ENCODE measurements at places on chromosomes 11 and 22.

GRCh38 chr11:1487851-1488574 is 1.4 kb upstream of the MOB2 start:
- no peak for DNase-seq

DNA sequence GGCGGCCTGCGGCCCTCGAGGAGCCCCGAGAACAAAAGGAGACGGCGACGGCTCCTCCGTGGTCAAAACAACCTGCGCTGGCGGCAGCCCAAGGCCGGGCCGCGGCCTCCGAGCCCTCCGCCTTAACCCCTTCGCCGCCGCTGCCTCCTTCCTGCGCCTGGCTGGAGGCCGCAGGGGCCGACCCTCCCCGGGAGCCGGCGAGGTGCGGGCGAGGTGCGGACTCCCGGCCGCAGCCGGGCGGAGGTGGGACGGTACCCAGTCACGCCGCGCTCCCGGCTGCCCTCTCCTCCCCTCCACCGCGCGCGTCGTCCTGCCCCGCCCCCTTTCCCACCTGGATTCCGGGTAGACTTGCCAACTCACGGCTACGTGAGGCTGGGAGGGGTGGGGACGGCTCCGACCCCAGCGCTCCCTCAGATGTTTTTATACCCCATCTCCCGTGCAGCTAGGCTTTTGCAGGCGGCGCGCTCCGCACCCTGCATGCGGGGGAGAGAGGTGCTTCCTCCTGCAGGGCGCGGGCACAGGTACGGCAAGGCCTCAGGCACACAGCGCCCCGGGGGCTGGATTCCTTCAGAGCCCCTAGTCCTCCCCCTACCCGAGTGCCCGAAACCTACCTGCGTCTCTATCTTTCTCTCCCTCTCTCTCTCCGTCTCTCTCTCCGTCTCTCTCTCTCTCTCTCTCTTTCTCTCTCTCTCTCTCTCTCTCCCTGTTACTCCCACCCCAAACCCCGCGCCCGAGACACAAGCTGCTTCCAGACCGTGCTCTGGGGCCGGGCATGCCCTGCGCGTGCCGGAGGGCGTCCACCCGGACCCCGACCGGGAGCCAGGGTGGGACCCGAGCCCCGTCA is 2.0 kb downstream of the PDGFB start:
- no peak for DNase-seq

DNA sequence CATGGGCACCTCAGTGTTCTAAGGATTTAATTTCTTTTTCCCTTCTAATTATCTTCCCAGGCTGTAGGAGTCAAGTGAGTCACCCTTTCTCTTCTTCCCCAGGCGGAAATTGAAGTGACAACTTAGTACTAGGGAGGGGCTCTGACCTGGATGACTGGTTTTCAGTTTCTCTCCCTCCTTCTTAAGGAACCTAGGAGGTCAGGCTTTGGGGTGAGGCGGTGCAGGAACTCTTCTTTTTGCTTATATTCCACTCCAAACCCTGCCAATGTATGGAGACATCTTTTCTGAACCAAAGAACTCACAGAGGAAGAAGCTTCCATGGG is 12.6 kb downstream of the ZDHHC5 start:
- DNase-seq, result no peak

GRCh38 chr11:93869830-93870229 is 19.4 kb upstream of the VSTM5 start:
- no peak for DNase-seq

DNA sequence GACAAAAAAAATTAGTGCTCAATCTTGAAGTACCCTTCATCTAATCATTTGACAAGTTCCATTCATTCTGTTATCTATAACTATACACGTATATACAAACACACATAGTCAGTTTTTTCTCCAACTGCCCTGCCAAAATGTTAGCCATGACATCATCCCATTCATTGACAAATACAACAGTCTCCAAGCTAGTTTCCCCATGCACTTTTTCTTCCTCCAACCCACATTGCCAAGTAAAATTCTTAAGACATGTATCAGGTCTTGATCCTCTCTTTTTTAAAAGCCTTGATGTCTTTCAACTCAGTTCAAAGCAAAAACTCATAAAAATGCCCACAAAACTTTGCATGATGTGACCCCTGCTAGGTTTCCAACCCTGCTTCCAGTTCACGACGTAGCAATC is 58.1 kb downstream of the DDI1 start:
- DNase-seq, result peak; percentile 10

DNA sequence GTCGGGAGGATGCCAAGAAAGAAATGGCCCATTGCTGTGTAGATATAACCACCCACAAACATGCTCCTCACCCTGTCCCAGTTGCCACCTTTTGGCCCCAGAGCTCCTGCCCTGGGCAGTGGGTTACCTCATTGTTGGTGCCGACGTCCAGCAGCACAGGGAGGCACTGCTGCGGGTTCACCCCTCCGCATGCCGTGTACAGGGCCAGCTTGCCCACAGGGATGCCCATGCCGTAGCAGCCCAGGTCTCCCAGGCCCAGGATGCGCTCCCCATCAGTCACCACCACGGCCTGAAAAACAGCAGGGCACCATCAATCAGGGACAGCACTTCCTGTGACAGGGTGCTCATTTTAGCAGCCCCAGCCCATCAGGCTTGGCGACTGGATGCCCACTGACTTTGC is 123.1 kb downstream of the CCDC81 start:
- DNase-seq, result no peak

- DNase-seq, result no peak
Measured at GRCh38 chr22:40232624-40233023, 54.9 kb downstream of the TNRC6B start.

DNA sequence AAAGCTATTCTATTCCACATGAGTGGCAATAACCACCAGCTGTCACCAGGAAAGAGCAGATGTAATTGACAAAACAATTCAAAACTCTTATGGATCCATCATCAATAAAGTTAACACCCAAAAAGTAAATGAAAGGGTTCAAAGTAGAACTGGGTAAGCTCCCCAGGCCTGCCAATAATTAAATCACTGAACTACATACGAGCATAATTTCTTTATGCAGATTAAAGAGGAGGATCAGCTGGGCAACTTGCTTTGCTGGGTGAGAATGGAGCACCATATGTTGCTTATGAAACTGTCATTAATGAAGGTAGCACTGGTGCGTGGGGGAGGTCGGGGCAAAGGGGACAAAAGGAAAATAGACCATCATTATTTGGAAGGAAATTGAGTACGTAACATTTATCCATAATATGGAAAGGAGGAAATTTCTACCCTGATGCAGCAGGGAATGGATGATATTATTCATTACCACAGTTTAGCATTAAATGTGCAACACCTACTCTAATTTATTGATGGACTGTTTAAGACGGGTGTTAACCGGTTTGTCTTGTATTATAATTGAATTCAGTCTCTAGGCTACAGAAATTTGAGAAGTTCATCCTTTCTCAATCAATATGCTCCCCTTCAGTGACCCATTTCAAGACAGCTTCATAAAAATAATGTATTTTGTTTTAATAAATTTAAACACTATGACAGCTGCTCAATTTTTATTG is 315.9 kb downstream of the CADM1 start:
- DNase-seq, result no peak

DNA sequence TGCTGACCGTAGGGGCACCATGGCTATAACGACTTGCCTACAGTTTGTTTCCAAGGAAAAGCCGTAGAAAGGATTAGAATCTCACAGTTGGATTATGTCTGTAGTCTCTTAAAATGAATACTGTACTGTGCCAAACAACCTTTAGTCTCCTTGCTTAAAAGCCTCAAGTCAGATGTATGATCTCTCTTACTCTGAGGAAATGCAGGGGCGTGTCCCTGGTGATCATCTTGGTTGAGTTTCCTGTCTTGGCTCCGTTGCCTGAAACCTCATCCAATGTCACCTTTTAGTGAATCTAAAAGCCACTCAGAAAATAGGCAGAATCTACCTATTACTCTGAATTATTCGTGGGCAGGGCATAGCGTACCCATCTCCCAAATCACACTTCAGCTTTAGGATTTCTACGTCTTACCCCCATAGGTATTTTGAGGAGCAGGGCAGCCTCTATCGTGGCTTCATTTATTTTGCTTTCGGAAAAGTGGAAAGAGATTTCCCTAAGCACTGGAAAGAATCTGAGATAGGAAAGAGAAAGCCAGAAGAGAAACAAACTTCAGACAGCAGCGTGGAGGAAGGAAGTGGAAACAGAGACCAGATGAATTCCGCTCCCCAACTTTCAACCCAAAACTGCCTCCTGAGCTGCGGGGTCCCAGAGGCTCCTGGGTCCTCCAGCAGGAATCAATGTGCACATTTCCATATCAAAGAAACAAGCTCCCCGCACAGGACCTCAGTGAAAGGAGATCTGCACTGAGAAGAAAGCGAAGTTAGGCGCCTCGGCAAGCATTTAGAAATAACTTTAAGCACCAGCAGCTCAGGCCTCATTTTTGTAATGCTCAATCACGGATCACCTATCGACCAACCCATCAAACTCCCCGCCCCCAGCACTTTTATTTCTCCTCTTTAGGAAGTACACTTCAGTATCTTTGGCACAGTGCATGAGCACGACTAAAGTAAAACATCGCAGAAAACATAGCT is 245.8 kb downstream of the ETS1 start:
- DNase-seq, result no peak

DNA sequence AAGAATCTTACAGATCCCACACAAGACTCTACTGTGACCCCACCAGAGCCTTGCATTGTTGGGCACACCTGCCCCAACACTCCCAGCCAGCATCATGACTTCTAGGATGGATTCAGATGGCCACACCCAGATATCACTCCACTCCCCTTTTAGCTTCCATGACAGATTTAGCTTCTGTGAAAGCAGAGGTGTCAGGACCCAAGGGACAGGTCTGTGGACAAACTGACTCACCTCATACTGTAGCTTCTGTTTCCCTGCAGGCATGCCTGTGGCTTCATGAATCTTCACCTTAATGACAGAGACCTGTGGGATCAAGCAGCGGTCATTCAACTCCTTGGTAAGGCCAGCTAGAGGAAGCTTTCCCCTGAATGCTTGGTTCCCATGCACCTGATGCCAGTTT is 8.5 kb upstream of the TBC1D10A start:
- DNase-seq, result no peak

- DNase-seq, result no peak
Measured at GRCh38 chr22:17192186-17192585, 27.0 kb downstream of the ADA2 start.

GRCh38 chr11:46673713-46674462 is 26.5 kb downstream of the ARHGAP1 start:
- no peak for DNase-seq

DNA sequence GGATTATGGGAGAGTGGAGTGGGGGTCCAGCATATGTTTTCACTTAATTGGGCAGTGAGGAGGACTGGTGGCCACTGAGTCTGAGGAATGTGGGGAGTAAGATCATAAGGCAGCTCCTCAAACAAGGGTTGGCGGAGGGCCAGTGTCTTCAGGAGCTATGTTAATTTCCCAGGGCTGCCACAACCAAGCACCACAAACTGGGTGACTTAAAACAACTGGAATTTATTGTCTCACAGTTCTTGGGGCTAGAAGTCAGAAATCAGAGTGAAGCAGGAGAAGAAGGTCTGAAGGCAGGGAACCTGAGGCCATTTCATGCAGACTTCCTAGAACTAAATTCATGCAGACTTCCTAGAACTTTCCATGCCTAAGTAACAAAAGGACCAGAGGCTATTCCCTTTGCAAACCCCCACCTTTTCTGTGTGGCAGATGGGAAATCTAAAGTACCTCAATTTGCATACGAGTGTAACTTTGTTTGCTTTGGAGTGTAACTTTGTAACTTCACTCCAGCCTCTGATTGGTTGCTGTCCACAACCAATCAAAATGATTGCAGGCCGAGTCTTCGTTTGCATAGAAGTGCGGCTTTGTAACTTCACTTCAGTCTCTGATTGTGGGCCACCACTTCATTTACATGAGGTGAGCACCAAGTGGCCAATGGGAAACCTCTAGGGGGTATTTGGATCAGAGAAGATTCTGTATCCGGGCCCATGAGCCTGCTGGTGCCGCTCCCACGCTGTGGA is 50.5 kb upstream of the ZBED5 start:
- peak; percentile 85 for DNase-seq

DNA sequence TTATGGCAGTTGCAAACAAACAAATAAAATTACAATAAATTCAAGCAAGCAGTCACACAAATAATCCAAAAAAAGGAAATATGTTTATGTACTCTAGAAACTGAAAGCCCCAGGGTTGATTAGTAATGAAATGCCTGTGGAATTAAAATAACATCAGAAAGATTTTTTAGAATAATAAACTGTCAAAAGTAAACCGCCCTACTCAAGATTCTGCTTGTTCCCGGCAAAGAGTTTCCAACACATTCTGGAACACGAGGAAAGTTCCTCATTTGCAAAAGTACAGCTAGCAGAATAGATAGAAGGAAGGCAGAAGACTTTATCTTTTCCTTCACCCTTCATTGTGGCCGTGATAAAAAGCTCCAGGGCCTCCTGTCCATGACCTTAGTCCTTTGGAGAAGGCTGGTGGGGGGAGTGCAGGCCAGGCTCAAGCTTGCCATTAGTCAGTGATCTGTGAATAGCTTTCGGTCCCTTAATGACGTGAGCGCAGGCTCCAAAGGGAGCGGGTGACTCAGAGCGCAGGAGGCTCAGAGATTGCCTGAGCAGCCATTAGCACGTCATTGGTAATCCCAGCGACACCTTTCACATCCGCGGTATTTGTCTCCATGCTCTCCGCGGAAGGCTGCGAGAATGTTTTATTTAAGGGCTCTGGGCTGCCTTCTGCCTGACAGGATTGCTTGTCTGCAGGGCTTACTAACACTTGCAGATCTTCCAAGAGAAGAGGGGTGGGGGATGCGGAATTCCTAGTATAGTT is 458.3 kb downstream of the METTL15 start:
- DNase-seq, result peak; percentile 71

- no peak for DNase-seq
Measured at GRCh38 chr11:118872403-118872821, 11.3 kb upstream of the CXCR5 start.

DNA sequence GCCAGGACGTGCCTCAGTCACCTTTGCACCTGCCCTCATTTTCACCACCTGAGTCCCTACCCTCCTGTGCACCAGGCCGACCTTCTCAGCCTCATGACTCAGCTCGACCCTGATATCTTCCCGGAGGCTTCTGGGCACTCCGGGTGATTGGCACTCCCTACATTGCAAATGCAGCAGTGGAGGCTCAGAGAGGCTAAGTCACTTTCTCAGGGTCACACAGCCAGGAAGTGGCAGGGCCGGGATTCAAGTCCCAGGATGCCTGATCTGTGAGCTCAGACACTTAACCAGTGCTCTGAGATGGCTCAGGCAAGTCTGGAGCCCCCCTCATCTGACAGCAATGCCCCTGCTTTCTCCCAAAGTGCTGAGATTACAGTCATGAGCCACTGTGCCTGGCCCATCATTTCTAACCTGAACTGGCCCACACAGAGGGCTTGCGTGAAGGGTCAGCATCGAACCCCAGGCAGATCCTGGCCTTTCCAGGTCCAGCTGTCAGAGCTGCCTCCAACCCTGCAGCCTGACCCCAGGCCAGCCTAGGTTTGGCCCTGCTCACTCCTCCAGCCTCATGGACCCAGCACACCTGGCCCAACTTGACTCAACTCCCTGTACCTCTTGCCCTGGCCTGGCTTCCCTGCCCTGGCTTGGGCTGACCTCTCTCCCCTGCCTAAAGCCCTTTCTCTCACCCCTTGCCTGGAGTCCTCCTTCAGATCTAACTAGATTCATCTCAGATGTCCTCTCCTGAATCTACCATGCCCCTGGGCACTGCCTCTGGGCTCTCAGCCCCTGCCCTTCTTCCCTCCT is 40.7 kb upstream of the RTL6 start:
- no peak for DNase-seq

Data from GM04503 (cell line).